ENCODE measurements at places on chromosomes 5 and 9. TPM values are rescaled to one million over a fixed set of nuclear protein-coding genes. Genes with fewer than 3 reads are reported as not detected.

The PCDHA4 gene
- not detected for total RNA-seq

DNA sequence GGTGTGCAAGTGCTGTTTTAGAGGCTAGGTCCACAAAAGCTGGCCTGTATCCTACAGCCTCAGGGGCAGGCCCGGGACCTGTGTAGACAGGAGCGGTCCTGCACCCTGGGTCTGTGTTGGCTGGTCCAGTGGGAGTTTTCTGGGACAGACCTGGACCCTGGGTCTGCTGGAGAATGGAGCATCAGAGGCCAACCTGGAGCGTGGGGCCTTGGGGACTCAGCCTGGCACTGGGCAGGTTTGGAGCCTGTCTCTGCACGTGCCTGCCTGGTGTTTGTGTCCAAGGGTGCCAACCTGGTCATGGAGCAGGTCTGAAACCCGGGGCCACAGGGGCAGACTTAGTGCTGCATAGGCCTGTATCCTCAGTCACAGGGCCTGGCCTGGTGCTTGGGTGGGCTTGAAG, 45.8 kb downstream of the SRFBP1 start:
- no peak overlapping the region for H3K4me3 ChIP-seq
- H3K27ac ChIP-seq = no peak overlapping the region
- H3K4me1 ChIP-seq = peaks cover 44% of the 10 kb centered on the region
- DNase-seq = no peak
- no peaks in the 10 kb centered on the region for H3K27me3 ChIP-seq

The OR1Q1 gene
- not detected for total RNA-seq

The SPATA6L gene
- 0.78 TPM for total RNA-seq

- no peaks in the 10 kb centered on the region for H3K27me3 ChIP-seq
- H3K4me1 ChIP-seq = no peaks in the 10 kb centered on the region
- H3K36me3 ChIP-seq = peaks cover 4% of the 10 kb centered on the region
- no peak for DNase-seq
- H3K27ac ChIP-seq = no peak overlapping the region
- H3K4me3 ChIP-seq = no peak overlapping the region
These were observed 196.1 kb downstream of the PCSK5 start for GRCh38 chr9:76086539-76086938.

The VCAN gene
- total RNA-seq = not detected

DNA sequence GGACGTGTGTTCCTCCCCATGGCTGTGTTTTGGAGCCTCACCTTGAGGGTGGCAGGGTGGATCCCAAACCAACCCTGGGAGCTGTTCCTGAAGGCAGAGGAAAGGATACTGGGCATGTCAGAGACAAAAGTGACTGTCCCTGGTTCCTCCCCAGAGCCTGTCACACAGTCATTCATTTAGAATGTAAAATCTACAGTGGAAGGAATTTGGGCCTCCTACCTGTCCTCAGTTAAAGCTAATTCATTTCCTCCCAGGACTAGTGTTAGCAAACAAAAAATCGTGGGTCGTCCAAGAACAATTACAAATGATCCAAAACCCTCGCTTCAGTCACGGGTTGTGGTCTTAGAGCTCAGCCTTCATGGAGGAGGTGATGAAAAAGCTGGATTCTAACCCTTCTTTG, 83.2 kb downstream of the NDFIP1 start:
- H3K27ac ChIP-seq = no peak overlapping the region
- H3K4me3 ChIP-seq = no peak overlapping the region
- DNase-seq = no peak

DNA sequence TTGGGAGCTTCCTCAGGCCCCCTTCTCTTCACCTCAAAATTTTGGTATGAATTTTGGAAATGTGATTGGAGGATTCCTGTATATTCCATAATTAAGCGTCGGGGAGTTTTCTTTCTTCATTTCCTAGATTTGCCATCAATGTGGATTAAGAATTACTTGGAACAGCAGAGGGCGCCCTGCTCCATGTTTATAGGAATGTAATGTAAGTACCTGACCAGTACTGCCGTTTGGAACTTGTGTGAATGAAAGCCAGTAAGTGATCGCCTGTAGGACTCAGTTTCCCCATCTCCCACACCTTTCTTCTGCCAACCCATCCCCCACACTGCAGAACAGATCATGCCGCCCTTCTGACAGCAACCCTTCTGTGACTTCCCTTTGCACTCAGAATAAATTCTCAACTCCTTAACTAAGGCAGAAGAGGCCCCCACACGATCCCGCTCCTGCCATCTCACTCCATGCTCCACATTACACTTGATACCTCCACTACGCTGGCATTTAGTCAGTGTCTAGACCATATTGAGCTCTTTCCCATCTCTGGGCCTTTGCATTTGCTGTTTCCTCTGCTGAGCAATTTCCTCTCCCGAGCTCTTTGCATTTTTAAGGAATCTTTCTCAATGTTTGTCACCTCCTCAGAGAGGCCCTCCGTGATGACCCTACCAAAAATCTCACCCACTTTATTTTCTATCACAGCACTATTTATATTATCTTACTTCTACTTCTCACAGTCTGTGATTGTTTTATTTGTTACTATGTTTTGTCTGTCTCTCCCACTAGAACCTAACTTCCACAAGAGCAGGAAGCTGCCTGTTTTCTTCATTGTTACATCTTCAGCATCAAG, 79.5 kb upstream of the HTR4 start:
- H3K4me1 ChIP-seq = peaks cover 2% of the 10 kb centered on the region
- H3K36me3 ChIP-seq = no peaks in the 10 kb centered on the region
- peaks cover 11% of the 10 kb centered on the region for H3K27me3 ChIP-seq
- DNase-seq = peak; percentile 90
- H3K4me3 ChIP-seq = no peak overlapping the region

GRCh38 chr9:77677397-77677796, 29.3 kb upstream of the GNA14 start:
- no peaks in the 10 kb centered on the region for H3K4me1 ChIP-seq
- DNase-seq = no peak
- H3K36me3 ChIP-seq = no peaks in the 10 kb centered on the region
- no peaks in the 10 kb centered on the region for H3K27me3 ChIP-seq
- no peak overlapping the region for H3K27ac ChIP-seq
- no peak overlapping the region for H3K4me3 ChIP-seq

DNA sequence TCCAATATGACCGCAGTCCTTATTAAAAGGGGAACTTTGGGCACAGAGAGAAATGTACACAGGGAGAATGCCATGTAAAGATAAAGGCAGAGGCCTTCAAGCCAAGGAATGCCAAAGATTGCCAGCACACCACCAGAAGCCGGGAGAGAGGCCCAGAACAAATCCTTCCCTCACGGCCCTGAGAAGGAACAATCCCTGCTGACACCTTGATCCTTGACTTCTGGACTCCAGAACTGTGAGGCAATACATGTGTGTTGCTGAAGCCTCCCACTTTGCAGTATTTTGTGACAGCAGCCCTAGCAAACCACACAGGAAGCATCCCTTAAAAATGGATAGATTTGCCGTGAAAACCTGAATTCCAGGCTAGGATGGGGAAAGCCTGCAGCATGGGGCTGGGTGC, 80.0 kb downstream of the MAMDC2 start:
- DNase-seq = no peak
- H3K4me1 ChIP-seq = no peaks in the 10 kb centered on the region
- no peak overlapping the region for H3K4me3 ChIP-seq
- no peaks in the 10 kb centered on the region for H3K36me3 ChIP-seq

The NPR3 gene
- total RNA-seq = 0.16 TPM

DNA sequence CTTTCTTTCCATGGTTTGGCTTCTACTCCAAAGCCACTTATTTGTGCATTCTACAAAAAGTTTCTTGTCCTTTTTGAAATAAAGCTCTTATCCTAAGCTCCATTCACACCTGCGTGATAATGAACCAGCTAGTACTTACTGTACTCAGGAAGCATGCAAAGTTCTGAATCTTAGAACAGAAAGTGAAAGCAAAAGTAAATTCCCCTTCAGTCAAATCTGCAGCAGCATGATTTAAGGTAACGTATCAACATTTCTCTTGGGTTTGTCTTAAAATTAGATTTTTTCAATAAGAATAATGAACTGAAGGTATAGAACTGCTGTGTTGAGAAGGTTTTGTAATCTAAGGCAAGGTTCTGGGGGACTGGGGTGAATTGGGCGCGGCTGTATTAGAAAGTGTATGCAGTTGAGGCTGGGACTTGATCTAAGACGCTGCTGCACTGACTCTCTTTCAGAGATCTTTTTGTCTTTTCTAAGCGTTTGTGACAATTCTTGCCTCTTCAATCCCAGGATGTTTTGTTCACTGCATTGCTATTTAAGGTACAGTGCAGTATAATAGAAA, at the start of gene ERAP2:
TSS of gene ERAP2 (plus strand) at position 209 of the 559 bp plus-strand sequence. CDS start 3,186 bp downstream, outside the sequence.
- peak within 1 kb of the TSS; percentile 97 for H3K27ac ChIP-seq
- H3K36me3 ChIP-seq = peaks cover 22% of the 10 kb centered on the region
- no peaks in the 10 kb centered on the region for H3K27me3 ChIP-seq
- peak; percentile 28 for DNase-seq
- peaks cover 60% of the 10 kb centered on the region for H3K4me1 ChIP-seq

GRCh38 chr5:135335031-135335828, 63.8 kb downstream of the MACROH2A1 start:
- H3K27ac ChIP-seq = peak overlapping the region; percentile 57
- DNase-seq = no peak
- H3K4me3 ChIP-seq = no peak overlapping the region
- peaks cover 9% of the 10 kb centered on the region for H3K4me1 ChIP-seq

The IFNK gene
- total RNA-seq = not detected

- DNase-seq = no peak
- peaks cover 2% of the 10 kb centered on the region for H3K36me3 ChIP-seq
- H3K27ac ChIP-seq = no peak overlapping the region
- no peak overlapping the region for H3K4me3 ChIP-seq
- H3K27me3 ChIP-seq = no peaks in the 10 kb centered on the region
- H3K4me1 ChIP-seq = no peaks in the 10 kb centered on the region
These were observed 35.8 kb downstream of the SLC36A1 start for GRCh38 chr5:151483176-151483575.

DNA sequence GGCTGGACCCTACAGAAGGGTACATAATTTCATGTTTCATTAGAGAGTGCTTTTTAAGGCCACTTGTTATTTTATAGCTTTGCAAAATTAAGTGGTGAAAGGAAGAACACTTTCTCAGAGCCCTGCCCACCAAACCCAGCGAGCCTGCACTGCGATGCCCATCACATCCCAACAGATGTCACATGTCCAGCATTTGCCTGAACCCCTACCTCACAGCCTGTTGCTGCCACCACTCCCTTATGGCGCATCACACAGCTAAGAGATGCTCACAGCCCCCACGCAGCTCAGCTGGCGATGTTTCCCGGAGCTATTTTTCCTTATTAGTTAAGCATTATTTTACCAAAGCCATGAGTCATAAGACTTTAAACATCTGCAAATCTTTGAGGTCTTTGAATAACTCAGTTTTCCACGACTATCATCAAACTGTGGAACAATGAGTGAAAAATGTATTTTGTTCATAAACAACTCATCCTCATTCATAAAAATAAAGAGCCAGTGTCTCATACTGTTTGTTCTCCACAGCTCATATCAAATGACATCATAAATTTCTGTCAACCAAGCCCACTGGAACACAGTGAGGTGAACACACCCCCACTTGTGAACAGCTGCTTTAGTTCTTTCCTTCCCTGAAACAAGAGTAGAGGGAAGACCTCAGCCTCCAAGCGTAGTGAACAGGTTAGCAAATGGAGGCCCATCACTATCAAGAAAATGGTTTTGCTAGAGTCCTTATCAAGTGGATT, 104.9 kb downstream of the SYK start:
- no peak overlapping the region for H3K27ac ChIP-seq
- no peak overlapping the region for H3K4me3 ChIP-seq
- no peaks in the 10 kb centered on the region for H3K27me3 ChIP-seq
- no peaks in the 10 kb centered on the region for H3K4me1 ChIP-seq
- H3K36me3 ChIP-seq = no peaks in the 10 kb centered on the region
- DNase-seq = no peak

The HAVCR2 gene
- total RNA-seq = 34.6 TPM

DNA sequence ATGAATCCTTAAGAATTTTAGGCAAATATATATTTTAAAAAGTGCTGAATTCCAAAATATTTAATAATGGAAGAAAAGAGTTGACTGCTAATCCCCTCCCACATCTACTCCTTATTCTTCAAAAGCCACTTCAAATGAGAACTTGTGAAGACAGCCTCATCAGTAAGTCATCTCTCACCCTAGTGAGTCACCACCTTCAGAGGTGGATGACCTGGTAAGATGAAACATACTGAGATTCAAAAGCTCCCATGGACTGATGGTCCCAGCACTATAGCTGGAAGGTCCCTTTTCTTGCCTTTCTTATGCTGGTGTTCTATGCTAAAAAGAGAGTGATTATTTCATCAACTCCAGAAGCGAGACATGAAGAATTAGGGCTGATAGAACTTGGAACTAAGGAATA, 37.8 kb upstream of the SPDL1 start:
- peak; percentile 7 for DNase-seq
- no peaks in the 10 kb centered on the region for H3K4me1 ChIP-seq
- H3K27me3 ChIP-seq = peaks cover 32% of the 10 kb centered on the region
- no peak overlapping the region for H3K4me3 ChIP-seq

DNA sequence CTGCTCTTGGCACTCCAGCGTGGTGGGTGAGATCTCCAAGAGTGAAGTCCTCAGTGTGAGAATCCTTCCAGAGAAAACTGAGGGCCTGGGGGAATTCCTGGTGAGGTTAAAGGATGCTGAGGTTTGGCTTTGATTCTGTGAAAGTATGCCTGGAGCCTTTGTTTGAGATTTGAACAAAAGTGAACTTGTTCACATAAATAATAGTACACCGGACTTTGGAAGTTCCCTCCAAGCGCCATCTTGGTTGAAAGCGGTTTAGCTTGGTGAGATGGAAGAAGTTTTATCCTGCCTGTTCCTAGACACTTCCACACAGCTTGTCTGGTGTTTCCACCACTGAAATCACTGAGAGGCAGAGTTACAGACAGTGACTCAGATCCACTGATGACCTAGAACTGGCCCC, 286.4 kb downstream of the NTRK2 start:
- peaks cover 4% of the 10 kb centered on the region for H3K27me3 ChIP-seq
- H3K4me3 ChIP-seq = no peak overlapping the region
- no peaks in the 10 kb centered on the region for H3K36me3 ChIP-seq
- no peaks in the 10 kb centered on the region for H3K4me1 ChIP-seq
- DNase-seq = no peak

The HARS1 gene
- 84.9 TPM for total RNA-seq

GRCh38 chr5:31863991-31864411, 225.1 kb downstream of the PDZD2 start:
- H3K27ac ChIP-seq = no peak overlapping the region
- H3K27me3 ChIP-seq = peaks cover 2% of the 10 kb centered on the region
- peaks cover 30% of the 10 kb centered on the region for H3K4me1 ChIP-seq
- no peak overlapping the region for H3K4me3 ChIP-seq
- no peak for DNase-seq

Measured in activated CD8-positive, alpha-beta T cell treated with anti-CD3 and anti-CD28 coated beads for 36 hours (primary cell).